Stimulated activated CD8-positive, alpha-beta memory T cell treated with anti-CD3 and anti-CD28 coated beads, Interleukin-7, amount 100 ng/mL, for 1 hour (primary cell): ENCODE measurements at places on chromosomes 11 and 22.
A peak's percentile ranks its signal among the peaks of the same experiment; 100 is the strongest.

DNA sequence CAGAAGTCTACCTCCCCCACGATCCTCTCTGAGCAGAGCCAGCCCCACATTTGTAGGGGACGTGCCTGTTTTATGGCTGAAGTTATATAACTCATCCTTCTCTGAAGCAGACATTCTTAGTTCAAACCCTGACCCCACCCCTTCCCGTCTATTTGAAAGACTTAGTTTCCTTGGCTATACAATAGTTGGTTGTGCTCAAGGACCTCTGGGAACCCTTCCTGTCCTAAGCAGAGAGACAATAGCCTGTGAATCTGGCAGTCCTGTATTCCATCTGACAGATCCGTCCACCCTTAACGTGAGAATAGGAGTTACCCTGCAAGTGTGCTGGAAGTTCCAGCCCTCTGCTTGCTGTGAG lies 75.2 kb downstream of the MN1 start:
- no peak for DNase-seq

DNA sequence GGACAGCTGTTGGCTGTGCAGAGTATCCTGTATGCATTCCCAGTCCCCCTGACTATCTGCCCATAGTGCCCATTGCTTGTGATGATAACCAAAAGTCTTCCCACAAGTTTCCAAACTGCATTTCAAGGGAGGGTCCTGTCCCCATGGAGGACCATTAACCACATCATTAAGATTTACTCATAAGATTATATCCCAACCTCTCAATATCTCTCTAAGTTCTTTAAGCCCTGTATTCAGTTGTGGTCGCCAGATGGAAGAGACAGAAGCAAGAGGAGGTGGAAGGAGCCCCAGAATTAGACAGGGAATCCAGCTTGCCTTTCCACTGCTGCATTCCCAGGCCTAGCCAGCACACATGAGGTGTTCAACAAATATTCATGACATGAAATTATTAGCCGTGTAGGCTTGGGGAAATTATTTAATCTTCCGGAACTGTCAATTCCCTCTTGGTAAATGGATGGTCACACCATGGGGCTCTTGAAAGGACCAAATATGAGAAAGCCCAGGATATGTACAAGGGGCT lies 42.6 kb upstream of the TIMP3 start:
- no peak for DNase-seq

GRCh38 chr11:73565804-73566203 lies 32.1 kb downstream of the FAM168A start:
- DNase-seq: no peak

- DNase-seq: no peak
Measured at GRCh38 chr11:110312670-110313069, 16.3 kb upstream of the RDX start.

- no peak for DNase-seq
Measured at GRCh38 chr22:35977136-35977535, 51.5 kb downstream of the RBFOX2 start.

- no peak for DNase-seq
Measured at GRCh38 chr11:34273099-34273498, 84.7 kb downstream of the ABTB2 start.

DNA sequence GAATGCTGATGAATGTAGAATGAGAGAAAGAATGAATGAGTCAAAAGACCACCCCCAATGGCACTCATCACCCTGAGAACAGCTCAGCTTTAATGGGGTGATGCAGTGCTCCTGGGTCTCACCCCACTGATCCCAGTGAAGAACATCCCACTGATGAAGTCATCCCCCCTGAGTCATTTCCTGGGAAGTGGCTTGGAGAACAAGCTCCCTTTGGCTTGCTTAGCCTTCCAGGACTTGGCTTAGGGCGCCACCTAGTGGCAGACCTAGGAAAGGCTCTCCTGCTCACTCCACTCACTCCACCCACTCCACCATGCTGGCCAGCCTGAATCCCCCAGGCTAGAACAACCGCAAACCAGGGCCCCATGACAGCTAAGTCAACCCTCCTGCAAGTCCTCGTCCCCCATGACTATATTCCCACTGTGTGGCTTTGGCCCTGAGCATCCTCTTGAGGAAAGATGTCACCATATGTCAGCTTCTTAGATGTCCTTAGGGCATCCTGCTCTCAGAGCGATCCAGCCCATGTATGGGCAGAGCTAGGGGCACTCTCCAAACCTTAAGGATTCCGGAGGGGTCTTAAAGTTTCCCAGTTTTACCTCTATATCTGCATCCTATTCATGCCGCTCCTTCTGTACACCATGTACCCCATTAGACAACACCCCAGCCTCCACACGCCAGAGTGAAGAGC lies 17.8 kb upstream of the TMPRSS13 start:
- DNase-seq: peak; percentile 76

DNA sequence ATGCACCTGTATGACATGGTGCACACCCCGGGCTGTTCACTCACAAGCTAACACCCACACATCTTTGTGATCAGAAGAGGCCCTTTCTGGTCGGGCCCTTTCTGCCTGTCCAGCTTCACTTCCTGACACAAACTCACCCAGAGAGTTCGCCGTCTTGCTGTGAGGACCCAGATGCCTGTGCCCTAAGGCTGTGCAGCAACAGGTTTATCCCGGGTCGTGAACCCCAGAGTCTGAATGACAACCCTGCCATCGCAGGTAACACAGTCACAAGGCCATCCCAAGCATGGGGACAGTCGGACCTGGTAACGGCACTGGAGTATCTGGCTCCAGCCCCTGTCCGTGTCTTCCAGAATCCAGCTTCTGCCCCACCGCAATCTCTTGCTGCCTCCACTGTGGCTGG lies 235.1 kb downstream of the BUD13 start:
- DNase-seq: no peak
